Tibial artery (tissue), 4 donors: ENCODE measurements at places on chromosomes 2 and 18.

- no peak for DNase-seq
These were observed 43.6 kb downstream of the KIAA2012 start for GRCh38 chr2:202116691-202117090.

DNA sequence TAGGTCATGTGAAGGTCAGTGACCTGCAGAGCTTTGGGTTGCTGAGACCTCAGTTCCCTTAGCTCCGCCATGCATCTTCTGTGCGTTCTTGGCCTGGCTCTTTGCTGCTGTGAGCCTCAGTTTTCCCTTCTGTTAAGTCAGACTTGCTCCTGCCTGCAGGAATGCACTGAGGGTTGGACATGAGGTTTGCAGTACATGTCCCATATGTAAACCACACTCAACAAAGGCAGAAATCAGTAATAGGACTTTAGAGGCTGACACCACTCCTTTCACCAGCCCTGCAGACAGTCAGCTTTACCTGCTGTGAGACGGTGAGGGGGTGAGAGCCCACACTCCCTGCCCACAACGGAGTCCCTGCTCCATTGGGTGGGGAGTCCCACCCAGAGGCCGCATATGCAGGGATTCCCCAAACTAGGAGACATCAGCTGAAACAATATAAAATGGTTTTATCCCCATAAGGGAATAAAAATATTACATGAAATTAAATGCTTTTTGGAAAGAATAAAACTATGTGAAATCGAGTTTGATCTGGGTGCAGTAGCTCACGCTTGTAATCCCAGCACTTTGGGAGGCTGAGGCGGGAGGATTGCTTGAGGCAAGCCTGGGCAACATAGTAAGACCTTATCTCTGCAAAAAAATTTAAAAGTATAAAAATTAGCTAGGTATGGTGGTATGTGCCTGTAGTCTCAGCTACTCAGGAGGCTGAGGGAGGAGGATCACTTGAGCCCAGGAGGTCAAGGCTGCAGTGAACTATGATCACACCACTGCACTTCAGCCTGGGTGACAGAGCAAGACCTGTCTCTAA lies 55.1 kb downstream of the MYO7B start:
- DNase-seq: no peak

- DNase-seq: no peak
These were observed at the start of gene CTLA4 for GRCh38 chr2:203867561-203868200. TSS of gene CTLA4 (plus strand) at chr2:203867771. CDS start at chr2:203867943, 172 bp downstream.

- no peak for DNase-seq
These were observed 121.4 kb upstream of the CCDC195 start for GRCh38 chr2:224837558-224837957.

DNA sequence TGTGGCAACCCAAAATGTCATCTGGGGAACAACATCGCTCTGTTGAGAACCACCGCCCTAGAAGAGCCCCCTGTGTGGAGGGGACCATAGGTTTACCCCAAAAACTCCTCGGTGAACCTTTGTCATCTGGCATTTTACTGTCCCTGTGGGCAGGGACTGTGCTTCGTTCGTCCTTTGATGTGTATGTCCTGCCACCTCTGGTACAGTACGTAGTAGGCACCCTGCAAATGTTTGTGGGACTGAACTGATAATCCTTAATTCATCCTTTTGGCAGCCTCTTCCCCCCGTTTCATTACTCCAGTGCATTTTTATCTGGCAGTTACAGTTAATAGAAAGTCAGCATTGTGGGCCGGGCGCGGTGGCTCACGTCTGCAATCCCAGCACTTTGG lies 728 bp downstream of the NAPG start:
- no peak for DNase-seq

DNA sequence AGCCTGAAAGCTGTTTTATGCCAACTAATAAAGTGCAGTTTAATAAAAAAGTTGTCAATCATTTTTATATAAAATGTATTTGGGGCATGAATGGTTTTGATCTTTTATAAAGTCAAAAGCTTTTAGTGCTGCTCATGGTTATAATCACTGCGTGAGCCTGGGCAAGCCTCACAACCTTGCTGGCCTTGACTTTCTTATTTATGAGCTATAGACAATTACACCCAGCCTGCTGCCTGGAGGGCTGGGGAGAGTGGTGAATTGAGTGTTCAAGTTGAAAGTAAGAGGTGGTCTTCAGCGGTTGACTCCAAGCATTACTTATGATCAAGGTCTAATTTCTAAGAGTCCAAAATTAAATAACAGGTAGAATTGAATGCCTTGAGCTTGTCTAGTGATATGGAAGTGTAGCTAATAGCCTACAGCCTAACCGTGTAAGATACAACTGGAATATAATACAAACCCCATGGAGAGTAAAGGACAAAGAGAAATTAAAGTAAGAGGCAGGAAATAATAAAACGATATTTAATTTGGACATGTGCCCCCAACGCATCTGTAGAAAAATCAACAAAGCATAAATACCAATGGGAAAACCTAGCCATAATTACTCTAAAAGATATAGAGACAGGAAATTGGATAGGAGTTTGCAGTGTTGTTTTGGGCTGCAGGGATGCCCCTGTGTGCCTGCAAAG lies 106.0 kb upstream of the CYP1B1 start:
- no peak for DNase-seq

- peak; percentile 89 for DNase-seq
These were observed 480.9 kb downstream of the TSN start for GRCh38 chr2:122236152-122236874.

DNA sequence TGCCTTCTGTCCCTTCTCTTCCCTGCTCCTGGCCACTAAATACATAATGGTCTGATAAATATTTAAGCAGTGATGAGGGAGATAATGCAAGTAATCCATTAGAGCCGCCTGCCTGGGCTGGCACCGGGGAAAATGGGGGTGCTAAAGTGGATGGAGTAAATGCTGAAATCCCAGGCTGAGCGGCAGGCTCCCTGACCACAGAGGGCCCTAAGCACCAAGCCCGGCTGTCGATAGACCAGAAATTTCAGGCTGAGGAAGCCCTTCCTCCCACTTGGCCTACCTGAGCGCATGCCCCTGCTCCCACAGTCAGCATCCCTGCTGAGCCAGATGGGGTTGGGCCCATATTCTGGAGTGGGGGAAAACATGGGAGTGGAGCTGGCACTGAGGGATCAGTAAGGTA lies 197.5 kb upstream of the SKOR2 start:
- no peak for DNase-seq

DNA sequence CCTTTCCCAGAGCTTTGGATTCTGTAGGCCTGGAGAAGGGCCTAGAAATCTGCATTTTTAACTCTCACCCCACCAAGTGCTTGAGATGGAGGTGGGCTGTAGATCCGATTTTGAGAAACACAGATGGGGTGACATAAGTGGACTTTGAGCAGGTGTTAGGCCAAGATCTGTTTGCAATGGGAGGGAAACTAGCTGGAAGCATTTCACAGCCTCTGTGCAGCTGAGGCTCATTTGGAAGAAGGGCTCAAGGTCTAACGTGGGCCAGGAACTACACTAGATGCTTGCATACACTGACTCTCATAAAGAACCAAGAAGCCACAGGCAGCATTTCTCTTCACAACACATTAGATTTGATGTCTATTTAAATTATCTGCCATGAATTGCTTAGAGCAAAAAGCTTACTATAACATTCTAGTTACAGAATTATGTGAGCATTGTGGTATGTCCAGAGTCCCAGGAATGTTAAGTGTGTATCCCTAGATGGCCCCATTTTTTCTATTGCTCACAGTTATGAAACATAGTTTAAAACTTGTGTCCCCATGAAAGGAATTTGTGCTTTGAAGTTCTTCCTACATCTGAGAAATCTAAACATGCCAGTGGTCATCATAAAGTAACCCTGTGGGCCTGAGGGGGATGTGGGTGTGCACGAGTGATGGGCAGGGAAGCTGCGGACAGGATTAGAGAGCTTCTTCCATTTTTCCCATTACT lies 77.2 kb downstream of the CD28 start:
- no peak for DNase-seq

DNA sequence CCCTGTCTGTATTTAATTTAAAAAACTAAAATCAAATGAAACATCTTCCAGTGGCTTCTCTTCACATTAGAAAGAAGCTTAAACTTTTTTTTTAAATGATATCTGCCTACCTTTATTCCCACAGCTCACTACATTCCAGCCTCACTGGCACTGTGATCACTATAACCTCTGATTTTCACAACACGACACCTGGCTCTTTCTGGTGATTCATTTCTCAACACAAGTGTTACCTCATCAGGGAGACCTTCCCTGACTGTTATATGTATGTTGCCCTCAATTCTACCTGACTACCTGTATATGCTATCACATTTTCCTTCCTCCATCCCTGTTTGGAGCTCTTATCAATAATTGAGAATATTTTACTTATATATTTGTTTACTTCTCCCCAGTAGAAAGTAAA lies 76.6 kb downstream of the BAZ2B start:
- DNase-seq: no peak

- DNase-seq: no peak
These were observed 347.7 kb upstream of the SLC14A2 start for GRCh38 chr18:45267622-45268021.

DNA sequence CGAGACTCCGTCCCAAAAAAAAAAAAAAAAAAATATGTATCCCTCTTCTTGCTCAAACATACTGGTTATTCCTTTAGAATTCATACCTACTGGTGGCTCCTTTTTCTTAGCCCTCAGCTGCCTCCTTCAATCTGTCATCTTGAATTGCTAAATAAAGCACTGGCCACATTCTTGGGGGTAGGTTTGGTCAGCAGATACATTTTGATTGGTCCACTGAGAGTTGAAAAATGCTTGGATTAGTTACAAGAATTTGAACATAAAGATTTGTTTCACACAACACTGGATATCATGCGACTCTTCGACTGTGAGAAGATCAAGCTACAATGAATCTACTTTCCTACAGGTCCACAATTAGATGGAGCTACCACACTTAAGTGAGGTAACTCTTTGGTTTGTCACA lies 906.1 kb upstream of the SLC39A10 start:
- no peak for DNase-seq

DNA sequence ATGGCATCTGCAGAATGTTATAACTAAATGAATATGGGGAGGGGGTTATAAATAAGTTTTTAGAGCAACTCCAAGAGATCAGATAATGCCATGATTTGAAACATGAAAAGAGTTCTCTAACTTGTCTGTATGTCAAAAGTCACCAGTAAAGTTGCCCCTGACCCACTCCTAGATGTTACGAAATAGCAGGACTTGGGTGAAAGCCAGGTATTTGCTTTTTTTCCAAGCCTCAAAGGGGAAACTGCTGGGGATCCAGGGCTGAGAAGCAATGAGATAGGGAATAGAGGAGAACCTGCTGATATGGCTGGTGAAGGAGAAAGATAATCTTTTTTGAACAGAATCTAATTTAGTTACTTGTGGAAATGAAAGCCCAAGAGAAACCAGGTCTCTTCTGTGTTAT lies 191.5 kb upstream of the CDH20 start:
- DNase-seq: no peak

GRCh38 chr2:64487256-64488049 lies 33.5 kb downstream of the LGALSL start:
- DNase-seq: no peak

DNA sequence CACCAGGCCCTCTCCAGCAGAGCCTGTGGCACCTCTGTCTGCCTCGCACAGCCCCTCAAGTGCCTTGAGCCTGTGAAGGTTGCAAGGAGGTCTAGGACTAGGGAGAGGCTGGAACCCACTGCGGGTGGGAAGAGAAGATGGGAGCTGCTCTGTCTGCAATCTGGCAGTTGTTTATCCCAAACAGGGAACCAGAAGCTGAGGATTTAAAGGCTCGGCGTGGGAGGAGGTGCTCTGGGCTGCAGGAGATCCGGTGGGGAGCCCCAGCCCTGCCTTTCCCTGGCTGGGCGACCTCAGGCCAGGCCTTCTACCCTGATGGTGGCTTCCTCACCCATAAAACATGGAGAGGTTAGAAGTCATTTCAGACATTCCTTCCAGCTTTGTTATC lies 174.1 kb downstream of the SMAD7 start:
- no peak for DNase-seq

DNA sequence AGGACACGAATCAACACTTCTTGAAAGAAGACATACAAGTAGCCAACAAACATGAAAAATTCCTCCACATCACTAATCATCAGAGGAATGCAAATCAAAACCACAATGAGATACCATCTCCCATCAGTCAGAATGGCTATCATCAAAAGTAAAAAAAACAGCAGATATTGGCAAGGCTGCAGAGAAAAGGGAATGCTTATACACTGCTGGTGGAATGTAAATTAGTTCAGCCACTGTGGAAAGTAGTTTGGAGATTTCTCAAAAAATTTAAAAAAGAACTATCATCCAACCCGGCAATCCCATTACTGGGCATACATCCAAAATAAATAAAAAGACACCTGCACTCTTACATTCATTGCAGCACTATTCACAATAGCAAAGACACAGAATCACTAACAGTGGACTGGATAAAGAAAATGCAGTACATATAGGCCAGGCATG lies 78.7 kb downstream of the GRB14 start:
- DNase-seq: no peak

DNA sequence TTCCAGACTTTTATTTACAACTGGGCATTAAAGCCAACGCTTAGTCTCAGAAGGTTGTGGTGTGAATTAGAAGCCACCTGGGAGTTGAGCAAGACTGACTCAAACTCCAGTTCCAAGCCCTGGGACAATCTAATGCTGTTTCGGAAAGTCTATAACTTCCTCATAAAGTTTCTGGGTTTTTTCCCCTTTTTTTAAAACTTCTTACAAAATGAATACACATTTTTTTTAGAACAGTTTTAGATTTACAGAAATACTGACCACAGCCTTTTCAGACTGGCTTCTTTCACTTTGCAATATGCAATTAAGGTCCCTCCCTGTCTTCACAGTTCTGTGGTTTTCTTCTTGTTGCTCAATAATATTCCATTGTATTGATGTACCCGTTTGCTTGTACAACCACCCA lies 115.9 kb upstream of the TWIST2 start:
- no peak for DNase-seq

GRCh38 chr2:64405581-64406406 lies 48.2 kb upstream of the LGALSL start:
- peak; percentile 42 for DNase-seq

DNA sequence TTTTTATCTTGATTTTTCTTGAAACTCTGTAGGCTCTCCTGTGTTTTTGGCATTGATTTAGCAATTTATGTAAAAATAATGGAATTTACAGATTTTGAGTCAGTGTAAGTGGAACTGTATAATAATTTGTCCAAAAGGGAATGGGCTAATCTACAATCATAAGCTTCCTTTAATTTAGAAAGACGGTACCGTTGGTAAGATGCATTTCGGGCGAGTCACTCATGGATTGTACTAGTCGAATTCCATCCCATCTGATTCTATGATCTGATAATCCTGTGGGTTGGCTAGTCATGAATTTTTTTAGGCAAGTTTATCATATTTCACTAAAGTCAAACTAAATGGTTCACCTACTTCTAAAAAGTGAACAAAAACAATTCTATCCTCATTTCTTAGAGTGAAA lies 133.4 kb downstream of the ZNF407 start:
- no peak for DNase-seq

- DNase-seq: no peak
These were observed 108.4 kb upstream of the YPEL5 start for GRCh38 chr2:30038419-30038818.

GRCh38 chr2:230335864-230336506 lies 9.0 kb downstream of the SP140L start:
- DNase-seq: no peak

GRCh38 chr2:174009488-174010223 lies 44.5 kb upstream of the SP3 start:
- DNase-seq: no peak

- DNase-seq: no peak
These were observed 72.0 kb downstream of the ZNF521 start for GRCh38 chr18:25279961-25280360.
